CD4-positive, alpha-beta T cell treated with Interleukin-4 for 1 hour (primary cell): ENCODE measurements at places on chromosomes 3 and 15.

GRCh38 chr3:159727506-159727905, 261.1 kb upstream of the IL12A start:
- DNase-seq, result no peak

- no peak for DNase-seq
These were observed 404.4 kb upstream of the MDFIC2 start for GRCh38 chr3:70716832-70717231.

- DNase-seq, result no peak
These were observed 255.6 kb upstream of the NECTIN3 start for GRCh38 chr3:110816008-110816407.

GRCh38 chr15:91953432-91953831, 99.9 kb downstream of the SLCO3A1 start:
- DNase-seq, result no peak

- no peak for DNase-seq
These were observed 50.4 kb upstream of the LIMD1 start for GRCh38 chr3:45544024-45544716.

GRCh38 chr15:78224023-78224411, 10.3 kb downstream of the ACSBG1 start:
- no peak for DNase-seq

DNA sequence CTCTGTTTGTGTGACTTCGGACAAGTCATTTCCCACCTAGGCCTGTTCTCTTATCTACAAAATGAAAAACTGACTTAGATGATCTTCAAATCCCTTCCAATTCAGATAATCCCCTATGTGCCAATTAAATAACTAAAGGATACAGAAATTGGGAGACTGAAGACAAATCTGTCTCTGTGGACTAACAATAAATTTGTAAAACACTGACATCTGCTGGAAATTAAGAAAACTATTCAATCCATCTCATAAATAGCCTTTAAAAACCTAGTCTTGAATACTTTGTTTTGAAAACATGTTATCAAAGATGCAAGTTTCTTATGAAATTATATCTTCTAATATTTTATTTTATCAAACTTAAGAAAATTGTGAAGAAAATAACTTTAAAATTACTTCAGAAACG, 38.3 kb downstream of the MTHFS start:
- no peak for DNase-seq

DNA sequence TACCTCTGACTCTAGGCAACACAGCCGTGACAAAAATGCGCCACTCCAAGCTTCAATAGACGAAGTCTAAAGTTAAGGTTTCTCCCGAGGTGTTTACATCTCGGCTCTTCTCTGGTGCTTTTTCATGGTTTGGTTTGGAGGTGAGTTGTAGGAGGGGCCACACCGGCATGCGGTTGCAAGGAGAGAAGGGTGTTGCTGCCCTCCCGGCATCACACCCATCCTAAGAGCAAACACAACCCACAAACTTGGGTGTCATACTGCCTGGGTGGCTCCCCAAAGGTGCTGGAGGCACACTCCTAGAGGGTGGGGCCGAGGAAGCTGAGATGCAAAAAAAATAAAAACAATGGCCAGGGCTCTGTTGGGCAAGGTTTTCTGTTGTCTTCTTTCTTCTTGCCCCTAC, 225.2 kb upstream of the ICE2 start:
- peak; percentile 74 for DNase-seq

DNA sequence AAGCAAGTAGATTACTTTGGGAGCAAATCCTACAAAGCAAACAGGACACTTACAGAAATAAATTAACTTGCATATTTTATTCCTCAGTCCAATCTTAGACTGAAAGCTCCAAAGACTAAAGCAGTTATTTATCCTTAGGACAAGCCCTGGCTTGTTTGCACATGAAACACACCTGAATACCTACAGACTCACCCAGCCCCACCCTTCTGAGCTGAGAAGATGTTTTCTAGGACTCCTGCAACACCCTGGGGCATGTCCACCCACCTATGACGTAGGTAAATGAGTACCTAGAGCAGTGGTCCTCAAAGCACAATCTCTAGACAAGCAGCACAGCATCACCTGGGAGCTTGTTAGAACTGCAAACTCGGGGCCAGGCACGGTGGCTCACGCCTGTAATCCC, 80.8 kb downstream of the ANXA2 start:
- no peak for DNase-seq

- no peak for DNase-seq
These were observed 277.6 kb downstream of the THSD4 start for GRCh38 chr15:71392861-71393283.

DNA sequence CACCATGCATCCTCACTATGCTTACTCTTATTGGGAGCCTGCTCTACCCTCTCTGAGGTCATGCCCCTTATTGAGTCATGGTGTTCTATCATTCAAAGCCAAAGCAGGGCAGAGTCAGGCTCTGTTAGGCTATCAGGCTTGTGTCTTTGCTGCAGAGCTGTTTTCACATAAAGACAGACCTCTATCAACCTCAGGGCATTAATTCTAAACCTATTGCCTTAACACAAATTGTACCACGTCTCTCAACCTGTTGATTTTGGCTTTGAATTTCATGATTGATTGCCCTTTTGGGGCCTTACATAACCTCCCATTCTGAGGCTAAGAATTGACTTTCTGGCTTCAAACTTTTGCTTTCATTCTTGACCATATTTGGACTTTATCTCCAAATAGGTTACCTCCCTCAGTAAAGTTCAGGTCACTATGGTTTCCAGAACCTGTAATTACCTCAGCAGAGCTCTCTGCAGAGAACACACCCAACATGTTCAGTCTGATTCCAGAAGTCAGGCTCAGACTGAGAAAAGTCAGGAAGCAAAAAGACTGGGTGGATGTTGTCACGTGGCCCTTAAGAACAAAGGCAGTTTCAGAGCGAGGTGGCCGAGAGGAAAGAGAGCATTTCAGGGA, 221.4 kb upstream of the NANOGP8 start:
- no peak for DNase-seq

DNA sequence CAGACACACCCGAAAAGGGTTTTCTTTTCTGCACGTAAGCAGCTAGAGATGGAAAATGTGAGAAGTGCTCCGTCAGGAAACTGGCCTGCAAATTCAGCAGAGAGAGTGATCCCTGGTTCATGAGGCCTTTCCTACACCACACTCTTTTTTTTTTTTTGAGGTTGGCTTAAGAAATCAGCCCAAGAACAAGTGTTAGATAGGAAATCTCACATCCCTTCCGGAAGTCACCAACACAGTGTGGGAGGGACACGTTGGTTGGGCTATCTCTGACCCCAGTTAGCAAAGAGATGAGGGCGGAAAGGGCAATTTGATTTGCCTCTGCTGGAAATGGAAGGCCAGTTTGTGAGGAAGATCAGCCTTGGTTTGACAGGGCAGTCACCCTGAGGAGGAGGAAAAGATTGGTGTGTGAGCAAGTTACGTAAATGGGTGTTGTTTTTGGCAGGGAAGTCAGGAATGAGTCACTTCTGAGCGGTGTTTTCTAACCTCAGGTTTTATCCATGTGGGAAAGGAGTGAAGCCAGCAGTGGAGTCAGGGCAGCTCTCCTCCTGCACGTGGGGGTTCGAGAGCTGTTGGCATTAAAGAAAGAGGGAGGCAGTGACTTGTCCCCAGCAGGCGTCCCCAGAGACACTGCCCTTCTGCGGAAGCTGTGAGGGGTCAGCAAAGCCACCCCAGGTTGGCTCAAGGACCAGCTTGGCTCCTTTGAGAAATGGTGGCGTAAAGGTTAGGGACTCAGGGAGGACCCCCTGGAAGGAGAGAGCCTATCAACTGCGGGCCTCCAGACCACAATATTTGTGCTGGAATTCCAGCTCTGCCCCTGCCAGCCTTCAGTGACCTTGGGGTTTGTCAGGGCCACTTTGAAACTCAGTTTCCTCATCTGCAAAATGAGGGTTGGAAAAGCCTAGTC, 237.6 kb upstream of the BHLHE40 start:
- no peak for DNase-seq

DNA sequence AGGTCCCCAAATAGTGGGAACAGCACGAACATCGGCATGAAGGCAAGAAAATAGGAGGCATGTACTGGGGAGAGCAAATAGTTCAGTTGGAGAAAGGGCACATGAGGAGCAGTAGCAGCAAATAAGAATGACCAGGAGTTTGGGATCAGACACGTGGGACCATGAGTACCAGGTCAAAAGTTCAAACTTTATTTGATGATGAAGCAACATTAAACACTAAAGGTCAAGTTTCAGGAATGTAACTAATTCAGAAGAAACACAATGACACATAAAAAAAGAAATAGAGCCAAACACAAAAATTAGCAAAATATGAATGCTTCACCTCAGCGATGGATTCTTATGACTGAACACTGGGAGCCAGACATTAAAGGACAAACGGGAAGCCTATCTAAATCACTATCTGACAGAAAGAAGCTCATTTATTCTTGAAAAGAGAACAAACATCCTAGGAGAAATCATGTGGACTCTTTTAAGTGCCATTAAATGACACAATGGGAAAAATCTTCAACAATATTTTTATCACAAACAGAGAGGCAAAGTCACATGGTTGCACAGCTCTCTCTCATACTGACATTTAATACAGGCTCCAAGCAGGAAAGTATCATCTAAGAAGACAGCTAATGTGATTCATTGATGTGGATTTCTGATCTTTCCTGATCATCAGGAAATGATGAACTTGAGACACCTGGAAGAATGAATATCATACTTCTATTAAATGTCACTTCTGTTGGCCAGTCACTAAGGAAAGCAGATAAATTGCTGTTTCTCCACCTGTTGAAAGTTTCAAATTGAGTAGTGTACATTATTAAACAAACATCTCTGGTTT, 216.9 kb upstream of the THBS1 start:
- DNase-seq, result no peak

GRCh38 chr15:59557581-59557980, 54.0 kb upstream of the GCNT3 start:
- no peak for DNase-seq

- DNase-seq, result peak; percentile 61
These were observed 81.5 kb downstream of the SMAD3 start for GRCh38 chr15:67146875-67147381.

DNA sequence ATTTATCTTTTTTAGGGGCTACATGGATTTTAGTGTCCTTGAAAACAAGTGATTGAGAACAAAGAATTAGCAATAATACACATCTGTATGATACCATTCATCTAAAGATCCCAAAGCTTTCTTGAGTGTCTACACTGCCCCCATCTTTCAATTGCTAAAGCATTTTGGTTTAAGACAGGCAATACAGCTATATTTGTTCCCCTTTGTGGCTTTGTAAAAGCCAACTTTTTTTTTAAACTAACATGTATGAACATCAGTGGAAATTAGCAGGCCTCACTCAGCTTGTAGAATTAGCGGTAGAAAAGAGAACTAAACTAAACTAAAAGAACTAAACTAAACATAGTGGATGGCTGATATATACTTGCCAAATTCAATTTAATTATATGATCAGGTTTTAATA, 449.6 kb downstream of the MECOM start:
- DNase-seq, result no peak

DNA sequence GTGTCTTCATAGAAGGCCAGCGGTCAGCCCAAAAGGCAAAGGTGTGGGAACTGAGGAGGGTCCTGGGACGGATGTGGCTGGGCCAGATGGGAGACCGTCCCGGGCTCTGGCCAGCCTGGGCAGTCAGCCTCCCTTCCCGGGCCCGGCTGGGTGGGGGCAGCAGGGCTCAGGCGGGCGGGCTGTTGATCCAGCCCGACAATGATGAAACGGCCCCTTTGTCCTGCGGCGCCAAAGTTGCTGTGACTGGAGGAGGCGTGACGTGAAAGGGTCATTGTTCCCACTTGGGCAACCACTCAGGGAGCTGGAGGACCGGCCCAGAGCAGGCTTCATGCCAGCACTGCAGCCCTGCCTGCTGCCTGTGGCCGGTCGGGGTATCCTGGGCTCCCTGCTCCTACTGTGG, 16.5 kb downstream of the DUSP7 start:
- no peak for DNase-seq

GRCh38 chr3:31592764-31593163, 60.0 kb downstream of the STT3B start:
- no peak for DNase-seq

DNA sequence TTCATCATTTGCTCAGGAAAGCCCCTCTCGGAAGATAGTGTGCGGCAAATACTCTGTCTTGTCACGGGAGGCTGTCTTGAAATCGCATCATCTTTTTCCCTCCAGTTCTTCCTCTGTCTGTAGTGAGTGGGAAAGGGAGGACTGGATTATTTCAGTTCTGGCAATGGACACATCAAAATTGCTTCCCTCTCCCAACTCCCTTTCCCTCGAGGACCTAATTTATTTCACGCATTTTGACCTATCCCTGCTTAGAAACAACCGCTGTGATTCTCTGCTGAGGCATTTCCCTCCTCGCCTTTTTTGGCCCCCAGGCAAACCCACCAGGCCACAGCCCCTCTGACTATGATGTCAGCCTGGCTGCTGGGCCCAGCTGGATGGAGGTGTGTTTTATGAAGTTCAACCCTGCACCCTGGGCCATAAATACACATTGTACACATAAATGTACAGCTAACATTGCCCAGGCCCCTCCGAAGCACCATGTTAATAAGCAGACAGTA, 138.7 kb upstream of the LRTM1 start:
- no peak for DNase-seq

GRCh38 chr3:38645601-38646000, 3.9 kb downstream of the SCN5A start:
- DNase-seq, result no peak

DNA sequence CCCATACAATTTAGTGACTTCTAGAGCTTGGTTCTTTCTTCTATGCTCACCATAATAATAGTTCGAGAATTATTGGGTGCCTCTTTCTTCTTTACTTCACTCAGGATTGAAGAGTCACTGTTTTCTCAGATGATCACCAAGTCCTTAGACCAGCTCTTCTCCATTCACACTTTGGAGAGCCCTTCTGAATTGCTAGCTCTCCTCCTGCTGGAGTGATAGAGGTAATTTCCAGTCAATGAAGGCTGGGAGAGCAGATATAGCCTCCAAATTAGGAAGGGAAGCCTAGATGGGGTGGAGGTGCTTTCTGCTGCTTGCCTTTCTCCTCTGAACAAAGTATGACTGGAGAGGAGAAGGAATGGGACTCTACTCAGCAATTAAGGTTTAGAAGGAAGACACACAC, 10.7 kb upstream of the BBX start:
- no peak for DNase-seq

DNA sequence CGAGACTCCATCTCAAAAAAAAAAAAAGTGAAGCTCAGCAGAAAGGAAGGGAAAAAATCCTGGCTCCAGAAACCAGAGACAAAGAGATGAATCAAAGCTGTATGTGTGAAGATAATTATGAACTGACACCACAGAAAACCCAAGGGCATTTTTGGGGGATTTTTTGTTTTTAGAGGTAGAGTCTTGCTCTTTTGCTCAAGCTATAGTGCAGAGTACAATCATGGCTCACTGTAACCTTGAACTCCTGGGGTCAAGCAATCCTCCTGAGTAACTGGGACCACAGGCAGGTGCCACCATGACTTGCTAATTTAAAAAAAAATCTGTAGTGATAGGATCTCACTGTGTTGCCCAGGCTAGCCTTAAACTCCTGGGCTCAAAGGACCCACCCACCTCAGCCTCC, 22.8 kb downstream of the HCLS1 start:
- no peak for DNase-seq

GRCh38 chr15:59400103-59400813, 27.6 kb upstream of the MYO1E start:
- DNase-seq, result no peak

- no peak for DNase-seq
These were observed 545.0 kb downstream of the PYDC2 start for GRCh38 chr3:192005989-192006388.
